ENCODE measurements at places on chromosomes 5 and 9.

DNA sequence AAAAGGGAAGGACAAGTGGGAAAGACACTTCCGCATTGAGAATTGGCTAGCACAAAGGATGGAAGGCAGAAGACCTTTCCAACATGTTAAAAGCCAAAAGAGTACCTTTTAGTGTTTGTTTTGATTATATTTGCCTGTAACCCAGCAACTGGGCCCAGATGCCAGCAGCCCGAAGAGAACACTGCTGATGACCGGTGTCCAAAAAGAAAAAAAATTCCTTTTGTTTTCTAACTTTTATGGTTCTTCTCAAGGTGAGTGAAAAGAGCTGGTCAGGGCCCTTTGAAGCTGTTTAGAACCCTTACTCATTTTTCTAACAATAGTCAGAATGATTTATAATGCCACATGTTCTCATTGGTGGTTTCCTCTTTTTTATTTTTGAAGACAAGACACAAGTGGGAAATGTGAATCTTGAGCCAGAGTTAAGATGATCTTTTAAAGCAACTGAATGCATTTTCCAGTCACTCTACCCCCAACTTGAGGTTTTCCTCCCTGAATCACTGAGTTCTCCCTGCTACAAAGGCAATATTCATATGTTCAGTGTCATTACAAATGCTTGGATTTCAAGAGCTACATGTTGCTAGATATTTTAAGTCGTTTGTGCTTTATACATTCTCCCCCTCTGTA, 32.3 kb upstream of the ZNF462 start:
- DNase-seq: no peak

DNA sequence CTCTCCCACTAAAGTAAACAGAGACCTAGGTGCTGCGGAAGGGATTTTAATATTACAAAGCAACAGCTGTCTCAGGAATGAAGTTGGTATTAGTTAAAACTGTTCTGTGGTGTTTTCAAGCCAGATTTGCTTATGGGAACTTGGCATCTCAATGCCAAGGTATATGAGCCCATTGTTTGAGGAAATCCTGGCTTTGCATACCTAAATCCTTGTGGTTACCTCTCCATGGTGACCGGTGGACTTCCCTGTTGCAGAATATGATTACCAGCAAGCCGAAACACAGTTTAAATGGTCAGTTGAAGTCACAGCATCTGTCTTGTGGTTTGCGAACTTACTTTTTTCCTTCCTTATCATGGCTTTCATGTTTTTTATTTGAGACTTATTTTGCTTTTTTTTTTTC, 62.3 kb upstream of the TXNDC8 start:
- DNase-seq: no peak

DNA sequence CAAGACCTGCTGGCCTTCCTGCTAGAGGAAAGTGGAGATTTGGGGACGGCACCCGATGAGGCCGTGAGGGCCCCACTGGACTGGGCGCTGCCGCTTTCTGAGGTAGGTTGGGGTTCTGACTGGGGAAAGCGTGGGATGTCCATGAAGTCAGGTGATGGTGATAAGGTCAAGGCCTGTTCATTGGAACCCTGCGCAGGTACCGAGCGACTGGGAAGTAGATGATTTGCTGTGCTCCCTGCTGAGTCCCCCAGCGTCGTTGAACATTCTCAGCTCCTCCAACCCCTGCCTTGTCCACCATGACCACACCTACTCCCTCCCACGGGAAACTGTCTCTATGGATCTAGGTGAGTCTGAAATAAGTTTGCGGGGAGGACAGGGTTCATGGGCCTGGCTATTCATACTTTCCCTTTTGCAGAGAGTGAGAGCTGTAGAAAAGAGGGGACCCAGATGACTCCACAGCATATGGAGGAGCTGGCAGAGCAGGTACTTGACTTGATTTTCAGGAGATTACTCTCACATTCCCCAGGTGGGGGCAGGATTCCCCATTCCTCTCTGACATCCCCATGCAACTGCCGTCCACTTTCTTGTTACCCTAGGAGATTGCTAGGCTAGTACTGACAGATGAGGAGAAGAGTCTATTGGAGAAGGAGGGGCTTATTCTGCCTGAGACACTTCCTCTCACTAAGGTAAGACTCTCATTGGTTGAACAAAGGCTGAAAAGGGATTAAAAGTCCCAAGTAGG, 505 bp downstream of the CREB3 start:
- no peak for DNase-seq

DNA sequence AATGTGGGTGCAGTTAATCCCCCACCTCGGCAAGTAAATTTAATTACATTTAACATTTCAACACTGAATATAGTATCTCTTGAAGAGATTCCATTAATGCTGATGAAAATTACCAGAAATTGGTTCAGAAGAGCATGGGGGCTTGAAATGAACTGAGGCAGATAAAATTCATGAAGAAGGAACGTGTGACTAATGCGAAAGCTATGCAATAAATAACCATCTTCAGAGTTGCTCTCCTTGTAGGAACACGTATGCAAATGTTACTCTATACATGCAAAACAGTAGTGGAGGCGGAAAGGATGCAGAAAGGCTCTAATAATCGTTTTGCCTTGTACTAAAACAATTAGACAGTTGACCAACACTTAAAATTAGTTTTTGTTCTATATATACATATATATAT, 320.2 kb downstream of the CTNND2 start:
- DNase-seq: no peak

- no peak for DNase-seq
Measured at GRCh38 chr5:167903243-167903642, 388.2 kb upstream of the WWC1 start.

Data from NCI-H1092 (cell line).